ENCODE measurements at places on chromosomes 5 and 9. TPM values are rescaled to one million over a fixed set of nuclear protein-coding genes. Genes with fewer than 3 reads are reported as not detected.

DNA sequence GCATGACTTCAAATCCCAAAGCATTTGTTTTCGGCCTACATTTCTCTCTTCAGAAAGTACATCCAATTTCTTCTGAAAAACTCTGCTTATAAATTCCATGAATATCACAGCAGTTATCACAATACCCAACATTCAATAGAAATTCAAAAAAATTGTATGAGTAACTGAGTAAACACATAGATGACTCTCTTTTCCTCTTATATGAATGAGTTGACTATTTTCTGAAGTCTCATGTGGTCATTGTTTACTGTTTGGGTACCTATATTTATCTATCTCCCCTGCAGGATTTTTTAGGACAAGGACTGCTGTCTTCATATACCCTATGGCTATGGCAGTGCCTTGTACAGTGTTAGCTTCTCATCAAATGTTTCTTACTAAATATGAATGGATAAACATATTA is 157.1 kb downstream of the HTR1A start:
- DNase-seq, result no peak

DNA sequence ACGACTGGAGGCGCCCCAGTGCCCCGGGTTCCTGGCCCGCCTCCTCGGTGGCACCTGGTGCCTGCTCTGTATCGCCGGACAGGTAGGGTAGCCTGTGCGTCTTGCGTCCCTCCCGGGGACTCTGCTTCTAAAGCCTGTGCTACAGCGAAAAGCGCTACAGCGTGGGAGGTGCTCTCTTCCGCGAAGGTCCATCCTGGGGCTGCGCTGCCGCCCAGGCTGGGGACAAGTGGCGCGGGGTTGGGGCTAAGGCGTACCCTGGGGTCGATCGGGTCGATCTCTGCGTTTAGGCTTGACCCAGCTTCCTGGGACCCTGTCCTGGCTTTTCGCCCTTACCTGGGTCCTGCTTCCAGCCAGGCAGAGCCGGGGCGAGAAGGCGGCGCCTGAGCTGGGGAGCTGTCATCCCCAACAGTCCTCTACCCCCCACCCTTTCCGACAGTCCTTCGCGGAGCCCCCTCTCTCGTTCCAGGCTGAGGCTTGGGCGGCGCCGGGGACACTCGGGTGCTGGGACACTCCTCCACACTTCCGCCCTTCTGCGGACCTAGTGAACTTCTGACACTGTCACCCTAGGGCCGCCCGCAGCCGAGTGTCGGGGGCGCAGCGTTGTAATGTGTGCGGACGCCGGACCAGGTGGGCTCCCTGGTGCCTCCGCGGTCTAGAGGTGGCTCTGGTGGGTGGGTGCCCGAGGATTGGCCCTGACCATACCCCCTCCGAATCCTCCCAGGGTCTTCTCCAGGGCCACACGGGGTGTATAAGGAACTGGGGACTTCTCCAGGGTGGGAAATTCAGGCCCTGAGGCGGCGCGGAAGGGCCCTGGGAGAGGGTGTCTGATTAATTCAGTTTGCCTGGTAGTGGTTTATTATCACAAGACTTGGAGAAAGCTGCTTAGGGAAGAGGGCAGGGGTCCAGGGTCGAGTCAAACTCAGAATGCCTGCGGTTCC is 328.2 kb downstream of the SH3GL2 start:
- DNase-seq, result no peak

- no peak for DNase-seq
Observed at GRCh38 chr5:36602704-36603321, 3.6 kb upstream of the SLC1A3 start.

DNA sequence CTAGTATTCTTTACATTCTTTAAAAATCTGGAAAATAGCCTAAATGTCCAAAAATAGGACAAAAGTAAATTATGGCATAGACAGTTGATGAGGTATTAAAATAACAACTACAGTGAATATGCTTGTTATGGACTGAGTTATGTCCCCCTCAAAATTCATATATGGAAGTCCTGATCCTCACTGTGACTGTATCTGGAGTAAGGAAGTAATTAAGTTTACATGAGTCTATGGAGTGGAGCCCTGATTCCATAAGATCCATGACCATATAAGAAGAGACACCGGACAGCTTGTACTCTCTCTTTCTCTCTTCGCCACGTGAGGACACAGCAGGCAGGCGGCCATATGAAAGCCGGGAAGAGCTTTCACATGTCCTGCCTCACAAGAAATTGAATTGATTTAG is 28.6 kb upstream of the C5orf58 start:
- DNase-seq, result no peak

DNA sequence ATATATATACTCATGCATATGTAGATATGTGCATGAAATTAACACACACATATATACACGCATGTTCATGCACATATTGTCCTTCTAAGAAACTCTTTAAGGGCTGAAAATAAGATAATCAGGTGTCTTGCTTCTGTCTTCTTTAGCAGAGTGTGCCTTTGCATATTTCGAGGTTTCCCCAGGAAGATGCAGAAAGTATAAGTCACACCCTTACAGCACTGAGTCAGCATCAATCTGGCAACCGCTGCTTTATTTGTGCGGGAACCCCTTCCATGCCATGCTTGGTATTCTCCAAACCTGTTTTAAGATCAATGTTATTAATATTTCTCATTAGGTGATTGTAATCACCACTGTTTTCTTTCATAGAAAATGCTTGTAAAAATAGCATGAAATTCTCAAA is 557.9 kb downstream of the CAAP1 start:
- no peak for DNase-seq

DNA sequence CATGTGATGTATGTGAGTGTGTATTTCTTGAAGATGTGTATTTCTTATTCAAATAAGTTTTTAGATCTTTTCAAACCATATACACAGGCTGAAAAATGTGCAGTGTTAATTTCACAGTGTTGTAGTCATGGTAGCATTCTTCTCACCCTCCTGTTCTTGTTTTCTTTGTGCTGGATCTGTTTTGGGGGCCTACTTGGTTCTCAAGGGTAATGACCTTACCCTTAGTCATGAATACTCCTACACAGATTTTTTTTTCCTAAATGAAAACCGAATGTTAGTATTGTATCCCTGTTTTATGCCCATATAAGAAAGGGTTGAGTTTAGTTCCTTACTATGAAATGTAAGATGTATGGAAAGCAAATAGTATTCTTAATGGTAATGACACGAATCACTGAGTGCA is 88.0 kb downstream of the SLC44A1 start:
- DNase-seq, result no peak

DNA sequence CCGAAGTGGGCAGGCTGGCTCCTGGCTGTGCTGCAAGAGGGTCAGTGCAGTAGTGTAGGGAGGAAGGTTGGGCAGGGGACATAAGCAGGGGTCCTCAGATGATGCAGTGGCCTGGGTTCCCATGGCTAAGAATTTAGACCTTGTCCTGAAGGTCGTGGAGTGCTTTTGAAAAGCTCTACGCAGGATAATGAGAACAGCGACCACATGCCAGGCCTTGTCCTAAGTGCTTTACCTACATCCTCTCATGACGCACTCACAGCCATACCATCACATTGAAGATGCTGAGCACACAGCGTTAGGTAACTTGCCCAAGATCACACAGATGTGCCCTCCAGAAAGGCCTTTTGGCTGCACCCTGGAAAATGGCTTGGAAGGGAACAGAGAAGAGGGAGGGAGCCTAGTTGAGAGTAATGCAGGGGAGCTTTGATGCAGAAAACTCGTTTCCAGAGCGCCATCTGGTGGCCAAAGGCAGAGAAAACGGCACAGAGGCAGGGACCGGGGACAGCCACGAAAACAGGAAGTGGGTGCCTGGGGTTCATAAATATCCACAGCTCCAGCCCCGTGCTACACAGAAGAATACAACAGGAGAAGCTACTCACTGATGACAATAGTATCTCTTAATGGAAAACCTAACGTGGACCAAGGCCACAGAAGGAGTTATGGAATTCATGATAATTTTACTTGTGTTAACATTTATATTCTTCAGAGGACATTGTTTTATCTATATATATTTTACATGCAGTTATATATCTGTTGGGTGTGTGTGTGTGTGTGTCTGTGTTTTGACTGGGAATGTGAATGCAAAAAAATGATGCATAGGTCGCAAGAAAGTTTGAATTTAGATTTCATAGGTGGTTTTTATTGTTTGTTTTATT is 2.7 kb upstream of the PCDH12 start:
- DNase-seq, result peak; percentile 95

DNA sequence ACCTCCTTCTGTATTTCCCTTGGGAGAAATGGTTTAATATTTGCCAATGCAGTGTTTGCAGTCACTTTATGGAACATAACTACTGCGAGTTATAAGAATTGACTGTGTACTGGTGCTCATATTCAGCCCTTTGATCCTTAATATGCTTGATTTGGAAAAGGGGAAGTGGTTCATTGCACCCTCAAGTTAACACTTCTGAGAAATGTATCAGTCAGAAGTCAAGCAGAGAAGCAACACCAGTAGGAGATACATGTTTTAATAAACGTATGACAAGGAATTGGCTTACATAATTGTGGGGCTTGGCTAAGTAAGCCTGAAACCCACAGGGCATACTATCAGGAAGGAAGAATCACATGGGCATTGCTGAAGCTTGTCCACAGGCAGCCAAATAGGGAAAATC is 131.0 kb upstream of the SPRY4 start:
- no peak for DNase-seq

GRCh38 chr5:97192580-97193354 is 9.7 kb upstream of the RIOK2 start:
- DNase-seq, result no peak

DNA sequence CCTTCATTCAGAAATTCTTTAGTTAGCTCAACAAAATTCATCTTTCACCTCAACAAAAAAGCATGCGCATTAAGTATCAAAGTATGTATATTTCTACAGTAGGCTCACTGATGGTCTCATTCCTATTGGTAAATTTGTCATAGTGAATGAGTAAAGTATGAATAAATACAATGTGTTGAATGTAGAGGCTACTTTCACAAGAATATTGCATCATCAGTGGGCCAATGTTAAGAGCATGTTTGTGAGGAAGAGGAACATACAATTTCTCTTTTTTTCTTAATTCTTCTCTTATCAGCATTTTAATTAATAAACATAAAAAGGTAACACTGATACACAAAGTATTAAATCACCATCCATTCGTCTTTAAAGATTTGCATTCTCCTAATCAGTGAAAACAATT is 505.1 kb downstream of the CETN3 start:
- no peak for DNase-seq

DNA sequence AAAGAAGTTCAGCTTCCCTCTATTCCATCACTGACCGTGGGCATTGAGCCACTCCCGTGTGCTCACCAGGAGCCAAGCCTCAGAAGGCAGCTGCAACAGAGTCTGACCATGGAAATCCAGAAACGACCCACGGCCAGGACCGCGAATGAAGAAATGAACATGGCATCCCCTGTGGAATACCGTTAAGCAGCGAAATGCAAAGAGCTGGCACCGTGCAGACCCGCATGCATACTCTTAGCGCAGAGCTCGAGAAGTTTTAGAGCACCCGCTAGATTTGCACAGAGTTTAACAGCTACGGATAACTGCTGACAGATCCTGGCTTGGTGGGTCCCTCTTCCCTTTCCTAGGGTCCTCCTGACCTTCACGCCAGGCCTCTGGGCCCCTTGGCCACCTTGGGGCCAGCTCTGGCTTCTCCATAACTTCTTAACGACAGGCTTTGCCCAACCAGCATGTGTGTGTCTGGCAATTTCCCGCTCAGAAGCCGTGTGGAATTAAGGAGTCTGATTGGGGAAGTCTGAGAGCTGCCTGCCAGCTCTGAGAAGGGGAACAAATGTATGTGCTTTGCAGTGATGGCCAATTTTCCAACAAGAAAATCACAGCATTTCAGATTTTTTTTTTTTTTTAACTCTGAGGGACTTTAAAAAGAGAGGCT is 75.3 kb upstream of the COL5A1 start:
- DNase-seq, result no peak

- DNase-seq, result no peak
Observed at GRCh38 chr5:94910721-94911120, 292.3 kb downstream of the SLF1 start.

- no peak for DNase-seq
Observed at GRCh38 chr5:54860321-54860720, 125.1 kb downstream of the ESM1 start.

GRCh38 chr5:66863243-66864170 is 267.3 kb downstream of the MAST4 start:
- no peak for DNase-seq

- no peak for DNase-seq
Observed at GRCh38 chr5:57221049-57221568, 47.2 kb downstream of the GPBP1 start.

DNA sequence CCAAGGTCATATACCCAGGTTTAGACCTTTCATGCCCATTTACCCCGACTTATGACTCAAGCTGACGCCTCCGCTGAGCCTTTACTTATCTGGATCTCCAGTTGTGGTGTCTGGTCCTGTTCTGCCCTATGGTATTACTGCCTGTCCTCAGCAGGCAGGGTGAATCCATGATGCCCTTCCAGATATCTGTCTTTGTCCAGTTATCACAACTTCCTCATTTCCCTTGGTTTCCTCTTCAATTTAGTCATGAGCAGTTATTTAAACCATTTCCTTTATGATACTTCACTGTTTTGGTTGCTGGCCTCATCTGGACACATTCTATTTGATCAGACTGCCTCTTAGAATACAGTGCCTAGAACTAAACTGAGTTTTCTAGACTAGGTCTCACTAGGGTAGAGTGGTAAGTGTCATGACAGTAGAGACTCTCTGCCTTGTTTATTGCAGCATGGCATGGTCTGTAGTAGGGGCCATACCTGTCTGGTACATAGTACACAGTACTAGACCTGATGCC is 93.3 kb downstream of the MELK start:
- no peak for DNase-seq

DNA sequence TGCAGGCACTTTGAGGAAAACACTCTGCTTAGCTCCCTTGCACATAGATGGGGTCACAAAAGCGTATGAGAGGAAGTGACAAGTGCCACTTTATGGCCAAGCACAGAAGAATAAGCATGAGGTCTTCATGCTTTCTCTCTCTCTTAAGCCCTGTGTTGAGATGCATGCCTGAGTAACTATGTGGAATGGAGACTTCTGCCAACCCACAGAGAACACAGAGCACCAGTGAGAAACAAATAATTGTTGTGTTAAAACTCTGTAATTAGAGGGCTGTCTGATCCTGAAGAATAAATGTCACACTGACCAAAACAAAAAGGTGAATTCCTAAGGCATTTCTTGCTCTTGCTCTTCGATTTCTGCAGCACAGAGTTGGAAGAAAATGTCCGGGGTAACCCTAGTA is 488.5 kb downstream of the CTNND2 start:
- DNase-seq, result no peak

- no peak for DNase-seq
Observed at GRCh38 chr9:105026451-105026850, 98.5 kb upstream of the ABCA1 start.

ANKRD34B gene
- total RNA-seq, result not detected

LCN9 gene
- not detected for total RNA-seq

TRIM36 gene
- total RNA-seq, result 0.75 TPM

FRRS1L gene
- total RNA-seq, result 0.81 TPM

RUSC2 gene
- 44.5 TPM for total RNA-seq

All from cardiac septum (tissue), 1 donor.